ENCODE measurements at places on chromosomes 7 and 10.

- no peak for DNase-seq
Measured at GRCh38 chr7:138036135-138036534, 34.2 kb upstream of the CREB3L2 start.

GRCh38 chr7:1012716-1013095 lies 29.7 kb downstream of the CYP2W1 start:
- no peak for DNase-seq

DNA sequence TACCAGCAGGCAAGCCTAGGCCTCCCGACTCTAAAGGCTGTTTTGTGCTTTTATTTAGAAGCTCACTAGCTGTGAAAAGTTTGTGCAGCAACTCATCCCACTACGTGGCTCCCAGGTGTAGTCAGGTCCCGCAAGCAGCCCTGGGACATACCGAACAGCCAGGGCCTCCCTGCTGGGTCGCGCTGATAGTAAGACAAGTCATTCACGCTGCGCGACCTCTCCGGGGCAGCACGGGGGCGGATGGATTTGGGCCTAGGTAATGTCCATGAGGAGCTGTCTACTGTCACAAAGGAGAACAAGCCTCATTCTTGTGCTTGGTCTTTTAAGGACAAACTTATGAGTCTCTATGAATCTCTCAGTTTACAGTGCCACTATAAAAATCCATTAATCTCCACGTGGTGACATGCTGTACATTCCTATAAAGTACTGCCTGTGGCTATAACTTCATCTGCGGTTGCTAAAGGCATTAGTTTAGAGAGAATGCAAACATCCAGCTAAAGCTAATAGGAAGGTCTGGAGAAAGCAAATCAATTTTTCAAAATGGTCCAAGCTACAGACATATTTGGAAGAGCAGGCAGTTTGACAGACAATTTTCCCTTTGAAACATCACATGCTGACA lies 546.8 kb downstream of the PHTF2 start:
- DNase-seq, result no peak

DNA sequence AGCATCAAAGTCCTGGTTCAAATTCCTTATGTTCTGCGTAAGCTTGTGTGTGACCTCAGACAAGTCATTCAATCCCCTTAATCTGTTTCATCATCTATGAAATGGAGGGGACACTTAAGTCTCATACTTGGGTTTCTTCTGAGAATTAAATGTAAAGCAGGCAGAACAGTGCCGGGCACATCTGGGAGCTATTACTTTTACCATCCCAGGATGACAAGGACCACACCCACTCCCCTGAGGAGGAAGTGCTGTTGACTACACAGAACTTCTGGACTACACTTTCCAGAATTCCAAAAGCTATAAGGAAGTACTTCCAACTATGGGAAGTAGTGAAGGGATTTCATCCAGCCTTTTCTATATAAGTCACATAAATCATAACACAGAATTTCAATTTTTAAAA lies 294.9 kb downstream of the IPMK start:
- DNase-seq, result no peak

- no peak for DNase-seq
Measured at GRCh38 chr10:130751106-130751840, 560.2 kb downstream of the TCERG1L start.
